ENCODE measurements at places on chromosomes 11 and 22.

DNA sequence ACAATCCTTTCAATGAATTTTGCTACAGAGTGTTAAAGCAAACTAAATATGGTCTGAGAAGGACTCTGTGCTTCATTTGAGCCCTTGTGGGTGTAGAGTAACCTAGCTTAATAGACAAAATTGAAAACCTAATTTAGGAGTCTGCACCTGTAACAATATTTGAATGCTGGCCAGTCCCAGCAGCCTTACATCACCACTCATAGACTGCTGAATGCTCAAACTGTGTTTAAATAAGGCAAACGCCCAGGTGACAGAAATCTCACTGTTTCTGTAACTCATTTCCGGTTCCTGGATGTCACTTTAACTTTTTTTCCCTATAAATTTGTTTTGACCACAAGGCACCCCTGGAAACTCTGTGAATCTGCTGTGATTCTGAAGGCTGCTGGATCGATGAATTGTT, 45.5 kb upstream of the GLYATL1B start:
- no peak for DNase-seq

- DNase-seq = peak; percentile 56
Measured at GRCh38 chr11:46299451-46299961, 22.0 kb downstream of the CREB3L1 start.

GRCh38 chr11:41051919-41052635, 407.4 kb downstream of the LRRC4C start:
- no peak for DNase-seq

- peak; percentile 51 for DNase-seq
Measured at GRCh38 chr11:30889143-30889794, 303.1 kb upstream of the MPPED2 start.

DNA sequence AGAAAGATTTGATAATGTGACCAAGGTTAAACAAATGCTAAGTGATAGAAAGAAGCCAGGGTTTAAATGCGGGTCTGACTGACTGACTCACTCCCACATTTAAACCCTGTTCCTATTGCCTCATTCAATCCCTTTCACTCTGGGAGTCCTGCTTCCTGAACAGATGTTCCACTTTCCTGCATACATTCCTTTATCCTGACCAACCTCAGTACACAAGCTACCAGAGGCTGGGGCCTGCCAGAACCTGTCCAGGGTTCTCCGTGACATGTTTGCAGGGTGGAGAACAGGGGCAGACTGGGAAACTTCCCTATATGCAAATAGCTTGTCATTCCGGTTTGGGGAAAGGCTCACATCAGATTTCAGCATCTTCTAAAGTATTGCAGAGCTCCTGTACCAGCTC, 3.0 kb upstream of the ANKK1 start:
- peak; percentile 92 for DNase-seq

GRCh38 chr11:70065318-70066135, 12.6 kb upstream of the ANO1 start:
- no peak for DNase-seq

GRCh38 chr11:59088162-59088561, 2.1 kb downstream of the GLYATL1B start:
- no peak for DNase-seq

All from iris pigment epithelial cell (primary cell).